ENCODE measurements at places on chromosomes 2 and 18.

DNA sequence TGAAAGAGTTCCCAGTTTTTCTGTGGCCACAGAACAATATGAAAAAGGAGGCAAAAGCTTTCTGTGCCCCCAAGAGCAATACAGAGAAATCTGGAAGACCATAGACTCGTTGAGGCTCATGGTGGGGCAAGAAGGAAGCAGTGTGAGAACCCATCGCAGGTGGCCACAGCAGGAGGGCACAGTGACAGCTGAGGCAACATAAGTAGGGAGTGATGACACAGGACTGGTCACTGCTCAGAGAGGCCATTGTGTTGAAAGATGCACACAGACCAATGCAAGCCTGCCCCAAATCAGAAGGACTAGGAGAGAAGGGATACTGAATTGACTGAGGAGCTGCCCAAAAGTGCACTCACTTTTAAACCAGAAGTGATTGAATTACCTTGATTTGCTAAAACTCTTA, 483.6 kb downstream of the EPHA4 start:
- DNase-seq, result no peak

DNA sequence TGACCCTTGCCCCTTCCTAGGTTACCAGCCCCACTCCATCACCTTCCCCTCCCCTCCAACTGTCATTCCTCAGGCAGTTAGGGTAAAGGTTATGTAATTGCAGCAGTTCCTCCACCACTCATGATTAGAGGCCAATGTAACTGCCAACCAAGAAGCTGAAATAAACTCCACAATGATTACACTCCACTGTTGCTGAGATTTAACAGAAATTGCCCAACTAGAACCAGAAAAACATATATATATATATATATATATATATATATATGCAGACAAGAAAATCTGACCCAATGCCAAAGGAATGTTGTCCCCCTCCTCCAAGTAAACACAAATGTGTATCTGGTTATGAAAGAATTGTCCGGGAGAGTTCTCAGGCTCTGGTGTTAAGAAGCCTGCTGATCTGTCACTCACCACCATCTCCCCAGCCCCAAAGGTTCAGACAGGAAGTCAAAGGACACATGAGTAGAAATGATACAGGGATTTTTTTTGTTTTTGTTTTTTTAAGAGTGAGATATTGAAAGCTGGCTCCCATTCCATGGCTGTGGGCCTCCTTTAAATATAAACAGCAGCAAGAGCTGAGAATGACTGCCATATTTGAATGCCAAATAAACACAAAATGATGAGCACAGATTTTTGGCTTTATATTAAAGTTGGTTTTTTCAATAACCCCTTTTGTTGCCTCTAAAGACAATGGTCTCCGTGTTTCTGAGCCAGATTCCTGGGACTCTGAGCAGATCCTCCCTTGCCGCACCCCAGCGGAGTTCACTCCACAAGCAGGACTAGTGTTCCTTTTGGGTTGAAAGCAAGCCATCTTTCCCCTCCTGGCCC, 127.2 kb upstream of the MAPRE2 start:
- DNase-seq, result no peak

DNA sequence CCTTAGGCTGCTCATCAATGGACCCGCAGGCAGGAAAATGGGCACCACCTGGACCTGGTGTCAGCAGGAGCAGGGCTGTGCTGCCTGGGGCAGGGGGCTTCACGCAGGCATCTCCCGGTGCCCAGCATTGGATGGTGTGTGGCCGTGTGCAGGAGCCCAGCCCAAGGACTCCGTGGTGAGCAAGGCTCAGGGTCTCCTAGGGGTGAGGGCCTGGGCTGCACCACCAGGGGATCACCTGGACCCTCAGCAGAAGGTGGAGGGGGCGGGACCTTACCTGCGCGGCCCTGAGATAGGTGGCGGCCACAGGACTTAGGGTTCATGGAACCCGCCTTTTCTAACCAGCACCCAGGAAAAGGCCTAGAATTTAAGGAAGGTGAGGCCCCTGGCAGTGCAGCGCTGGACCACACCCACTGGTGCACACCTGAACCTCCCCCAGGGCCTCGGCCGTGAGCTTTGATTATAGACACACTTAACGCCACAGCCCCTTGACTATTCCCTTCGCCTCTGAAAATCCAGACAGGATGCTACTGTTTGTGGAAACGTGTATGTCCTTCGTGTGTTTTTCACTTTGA, 89.0 kb downstream of the TMEM18 start:
- DNase-seq, result no peak

- no peak for DNase-seq
Observed at GRCh38 chr2:143469323-143469722, 340.1 kb downstream of the ARHGAP15 start.

DNA sequence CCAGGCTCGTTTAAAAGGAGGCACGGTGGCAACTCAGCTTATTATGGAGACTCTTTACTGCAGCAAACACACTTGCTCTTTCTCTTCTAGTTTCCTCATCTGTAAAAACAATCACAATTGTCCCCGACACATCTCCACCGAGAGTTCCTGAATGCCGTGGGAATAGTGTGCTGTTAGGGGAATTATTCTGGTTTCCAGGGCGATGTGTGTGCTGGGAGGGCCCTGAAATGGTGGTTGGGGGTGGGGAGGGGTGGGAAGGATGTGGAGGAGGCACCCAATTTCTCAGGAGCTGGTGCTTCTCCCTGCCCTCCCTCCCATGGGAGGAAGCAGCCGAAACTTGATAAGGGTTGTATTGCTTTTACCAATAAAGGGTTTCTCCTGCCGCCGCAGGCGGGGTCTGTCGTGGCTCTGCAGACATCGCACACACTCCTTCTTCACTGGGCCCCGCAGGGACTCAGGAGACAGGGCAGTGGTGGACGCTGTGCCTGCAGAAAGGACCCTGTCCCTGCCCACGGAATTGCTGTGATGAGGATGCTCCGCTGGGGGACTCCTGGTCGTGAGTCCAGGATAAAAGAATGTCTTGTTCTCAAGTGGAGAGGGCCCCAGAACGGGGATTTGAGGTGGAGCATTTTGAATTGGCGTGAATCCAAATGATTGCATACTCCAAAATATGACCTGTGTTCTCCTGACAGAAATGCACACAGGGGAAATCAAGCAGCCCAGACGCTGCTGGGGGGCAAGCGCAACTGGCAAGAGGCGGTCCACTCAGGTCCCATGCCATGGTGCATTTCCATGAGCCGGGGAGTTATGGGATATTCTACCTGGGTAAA, 119.2 kb downstream of the ACKR3 start:
- no peak for DNase-seq

DNA sequence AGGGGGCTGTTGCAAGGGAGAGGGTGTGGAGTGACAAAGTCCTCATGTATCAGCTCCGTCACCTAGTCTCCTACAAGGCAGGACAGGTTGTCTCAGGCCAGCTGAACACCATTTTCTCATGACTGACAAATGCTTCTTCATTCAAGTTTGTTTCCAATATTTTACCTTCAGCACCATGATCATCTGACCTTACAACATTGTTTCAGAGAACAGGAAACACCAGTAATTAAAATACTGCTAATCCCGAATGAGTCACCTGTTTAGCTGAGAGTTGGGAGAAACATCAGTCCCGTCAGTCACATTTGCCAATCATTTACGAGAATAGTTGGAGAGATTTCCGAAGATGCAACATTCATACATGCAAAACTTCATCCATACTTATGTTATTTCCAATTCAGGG, 25.7 kb upstream of the SP5 start:
- no peak for DNase-seq

DNA sequence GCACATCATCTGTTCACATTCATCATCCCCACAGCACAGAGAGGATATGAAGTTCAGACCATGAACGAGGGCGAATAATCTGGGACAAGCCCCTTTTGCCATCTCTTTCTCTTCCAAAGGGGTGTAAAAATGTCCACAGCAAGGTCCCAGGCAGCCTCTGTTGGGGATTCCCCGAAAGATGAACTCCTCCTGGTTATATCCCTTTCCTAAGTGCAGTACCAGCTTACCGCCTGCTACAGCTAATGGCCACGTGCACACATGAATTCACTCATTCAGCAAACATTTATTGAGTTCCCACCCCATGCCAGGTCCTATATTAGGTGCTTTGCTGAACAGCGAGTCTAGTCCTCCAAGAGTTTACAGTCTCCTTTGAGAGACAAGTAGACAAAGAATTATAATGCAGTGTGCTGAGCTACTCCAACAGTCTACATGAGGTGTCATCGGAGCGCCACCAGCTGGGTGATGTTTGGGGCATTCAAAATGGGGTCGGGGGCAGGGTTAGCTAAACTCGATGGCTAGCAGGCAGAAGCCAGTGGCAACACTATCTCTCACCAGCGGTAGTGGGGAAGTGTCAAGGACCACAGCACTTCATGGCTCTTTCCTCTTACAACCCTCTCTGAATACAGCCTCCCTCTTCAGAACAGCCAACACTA, 228.9 kb downstream of the TMEM163 start:
- no peak for DNase-seq

DNA sequence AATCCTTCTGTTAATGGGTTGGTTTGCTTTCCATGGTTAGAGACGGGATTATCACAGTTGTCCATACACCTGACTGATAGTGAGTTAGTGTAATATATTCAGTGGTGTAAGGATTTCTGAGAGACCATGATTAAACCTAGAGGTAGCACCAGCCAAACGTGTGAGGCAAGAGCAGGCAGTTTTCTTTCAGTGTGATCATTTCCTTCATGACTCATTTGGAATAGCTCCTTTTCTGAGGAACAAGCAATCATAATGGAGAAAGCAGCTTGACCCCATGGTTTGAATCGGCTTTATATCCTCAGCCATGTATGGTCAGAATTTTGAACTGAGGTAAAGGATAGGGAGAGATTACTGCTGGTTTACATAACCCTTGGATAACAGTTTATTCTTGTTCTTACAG, 2.9 kb downstream of the MXD1 start:
- no peak for DNase-seq

- no peak for DNase-seq
Observed at GRCh38 chr2:101478181-101479001, 3.5 kb upstream of the RFX8 start.

DNA sequence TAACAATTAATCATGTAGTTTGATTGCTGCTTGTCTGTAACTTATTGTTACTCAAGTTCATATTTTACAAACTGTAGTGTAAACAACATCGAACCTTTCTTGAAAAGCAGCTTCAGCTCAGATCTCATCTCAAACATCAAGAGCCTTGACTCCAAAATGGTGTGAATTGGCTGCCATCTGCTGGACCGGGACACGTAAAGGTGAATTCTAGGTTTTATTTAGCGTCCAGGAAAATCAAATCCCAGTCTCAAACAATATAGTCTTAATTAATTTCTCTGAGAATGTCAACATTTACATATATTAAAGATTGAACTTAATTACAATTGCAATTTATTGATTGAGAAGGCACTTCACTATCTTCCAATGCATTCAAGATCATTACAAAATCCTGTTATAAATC, 453.0 kb downstream of the GALR1 start:
- DNase-seq, result no peak

- DNase-seq, result no peak
Observed at GRCh38 chr2:113202305-113203216, 28.8 kb downstream of the PSD4 start.

GRCh38 chr2:90069290-90069894, 1377.9 kb downstream of the RPIA start:
- DNase-seq, result no peak

DNA sequence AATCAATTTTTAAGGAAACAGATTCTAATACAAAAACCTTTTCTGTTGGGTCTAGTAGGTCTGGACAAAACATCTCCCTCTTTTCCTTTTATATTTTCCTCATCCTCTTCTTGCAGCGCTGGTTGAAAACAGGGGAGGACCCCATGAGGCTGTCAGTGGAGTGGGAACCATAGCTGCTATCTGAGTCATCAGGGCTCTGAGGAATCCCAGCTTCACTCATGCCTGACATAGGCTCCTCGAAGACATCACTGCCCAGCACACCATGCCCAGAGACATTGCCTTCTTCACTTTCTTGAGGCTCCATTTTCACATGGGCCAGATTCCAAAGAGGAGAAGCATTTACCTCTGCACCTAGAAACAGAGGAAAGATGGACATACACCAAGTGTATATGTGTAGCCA, 10.0 kb downstream of the SUPT7L start:
- DNase-seq, result no peak

GRCh38 chr2:46985512-46985911, 69.9 kb upstream of the MCFD2 start:
- no peak for DNase-seq

DNA sequence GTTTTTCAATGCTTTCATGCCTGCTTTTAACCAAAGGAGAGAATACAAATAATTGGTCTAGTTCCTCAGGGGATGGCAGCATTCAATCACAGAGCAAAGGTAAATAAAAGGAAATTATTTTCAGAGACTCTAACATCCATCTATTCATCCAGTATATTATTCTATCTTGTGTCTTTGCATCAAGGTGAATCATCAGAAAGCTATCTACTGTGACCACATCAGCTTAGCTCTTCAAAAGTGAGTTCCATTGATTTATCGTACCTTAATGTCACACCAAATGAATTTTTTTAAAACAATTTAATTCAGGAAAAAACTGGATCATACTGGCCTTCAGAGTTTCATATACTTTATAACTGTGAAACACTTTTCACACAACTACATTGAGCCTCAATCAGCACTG, 66.1 kb downstream of the CHN1 start:
- DNase-seq, result no peak

- no peak for DNase-seq
Observed at GRCh38 chr2:183243758-183244157, 119.5 kb downstream of the NUP35 start.

DNA sequence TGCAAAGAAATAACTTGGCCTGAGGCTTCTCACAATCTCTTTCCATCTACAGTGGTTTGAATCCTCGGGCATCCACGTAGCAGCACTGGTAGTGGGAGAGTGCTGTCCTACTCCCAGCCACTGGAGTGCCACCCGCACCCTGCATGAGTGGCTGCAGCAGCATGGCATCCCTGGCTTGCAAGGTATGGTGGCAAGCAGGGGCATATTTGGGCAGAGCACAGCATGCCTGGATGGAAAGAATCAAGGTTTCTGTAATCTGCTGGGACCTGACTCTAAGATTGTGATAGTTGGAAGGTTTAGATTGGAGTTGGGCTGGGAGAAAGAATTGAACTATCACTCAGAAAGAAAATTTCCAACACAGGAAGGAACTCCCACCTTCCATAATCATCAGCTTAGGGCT, 4.0 kb downstream of the CAD start:
- no peak for DNase-seq

GRCh38 chr2:161761160-161761559, 136.9 kb downstream of the SLC4A10 start:
- no peak for DNase-seq

Measured in activated T-cell treated with anti-CD3 and anti-CD28 coated beads, Interleukin-2, amount 50 U/mL, for 1 hour (primary cell).